ENCODE measurements at places on chromosomes 3 and 15.

DNA sequence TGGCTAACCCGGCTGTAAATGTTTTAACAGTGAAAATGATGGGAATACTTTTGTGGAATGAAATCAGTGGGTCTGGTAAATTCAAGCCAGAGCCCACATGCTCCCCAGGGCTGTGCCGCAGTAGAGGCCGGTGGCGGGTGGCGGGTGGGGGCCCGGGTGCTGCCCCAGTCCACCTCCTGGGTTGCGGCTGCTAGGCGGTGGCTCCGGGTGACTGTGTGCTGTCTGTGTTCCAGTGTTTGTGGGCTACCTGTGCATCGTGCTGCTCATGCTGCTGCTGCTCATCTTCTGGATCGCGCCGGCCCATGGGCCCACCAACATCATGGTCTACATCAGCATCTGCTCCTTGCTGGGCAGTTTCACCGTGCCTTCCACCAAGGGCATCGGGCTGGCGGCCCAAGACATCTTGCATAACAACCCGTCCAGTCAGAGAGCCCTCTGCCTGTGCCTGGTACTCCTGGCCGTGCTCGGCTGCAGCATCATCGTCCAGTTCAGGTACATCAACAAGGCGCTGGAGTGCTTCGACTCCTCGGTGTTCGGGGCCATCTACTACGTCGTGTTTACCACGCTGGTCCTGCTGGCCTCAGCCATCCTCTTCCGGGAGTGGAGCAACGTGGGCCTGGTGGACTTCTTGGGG is 14.9 kb upstream of the NIPA2 start:
- DNase-seq, result no peak

GRCh38 chr3:34882764-34883163 is 756.6 kb upstream of the ARPP21 start:
- peak; percentile 4 for DNase-seq

- no peak for DNase-seq
Measured at GRCh38 chr3:65575376-65575840, 463.3 kb downstream of the MAGI1 start.

DNA sequence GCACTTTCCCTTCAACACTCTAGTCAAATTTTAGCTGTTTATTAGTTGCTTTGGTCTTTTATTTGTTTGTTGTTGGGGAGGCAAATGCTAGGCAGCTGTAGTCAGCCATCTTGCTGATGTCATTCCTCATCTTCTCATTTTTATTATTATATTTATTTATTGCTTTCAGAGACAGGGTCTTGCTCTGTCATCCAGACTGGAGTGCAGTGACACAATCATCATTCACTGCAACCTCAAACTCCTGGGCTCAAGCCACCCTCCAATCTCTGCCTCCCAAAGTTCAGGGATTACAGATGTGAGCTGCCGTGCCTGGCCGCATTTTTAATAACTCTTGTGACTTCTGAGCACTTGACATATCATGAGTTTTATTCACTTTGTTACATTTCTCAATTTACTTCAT is 441.4 kb downstream of the DIPK2A start:
- DNase-seq, result no peak

- DNase-seq, result no peak
Measured at GRCh38 chr15:49370782-49371181, 52.3 kb upstream of the FGF7 start.

GRCh38 chr3:106593381-106593780 is 724.6 kb upstream of the CBLB start:
- no peak for DNase-seq

- DNase-seq, result no peak
Measured at GRCh38 chr3:22846566-22846965, 356.6 kb upstream of the UBE2E2 start.

GRCh38 chr15:75038231-75038630 is 14.8 kb downstream of the PPCDC start:
- no peak for DNase-seq

DNA sequence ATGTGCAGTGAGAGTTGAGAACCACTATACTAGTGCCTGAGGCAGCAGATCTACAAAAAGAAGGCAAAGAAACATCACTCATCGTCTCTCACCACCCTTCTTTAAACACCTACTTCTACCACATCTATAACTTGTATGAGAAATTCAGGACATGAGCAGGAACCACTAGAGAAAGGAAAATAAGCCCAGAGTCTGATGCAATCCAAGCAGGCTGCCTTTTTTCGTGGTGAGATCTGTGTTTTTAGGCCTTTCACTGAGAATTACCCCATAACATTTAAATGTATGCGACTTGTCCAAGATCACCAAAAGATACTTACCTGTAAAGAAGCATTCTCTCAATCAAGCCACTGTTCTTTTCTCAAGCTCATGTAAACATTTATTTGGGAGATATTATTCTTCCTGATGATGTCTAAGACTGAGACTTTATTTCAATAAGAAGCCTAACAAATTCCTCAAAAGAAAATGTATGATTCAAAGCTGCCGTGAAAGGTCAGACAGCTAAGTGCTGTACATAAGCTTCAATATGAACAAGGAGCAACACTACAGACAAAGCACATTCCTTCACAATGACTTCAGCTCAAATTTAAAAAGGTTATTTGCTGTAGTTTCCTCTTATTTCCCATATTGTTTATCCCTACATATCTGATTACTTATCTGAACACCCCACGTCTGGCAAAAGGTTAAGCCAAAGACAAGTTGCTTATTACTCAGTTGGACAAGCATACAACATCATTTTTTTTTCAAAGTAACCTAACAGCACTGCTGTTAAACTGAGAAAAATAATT is 16.5 kb downstream of the SPICE1 start:
- no peak for DNase-seq

DNA sequence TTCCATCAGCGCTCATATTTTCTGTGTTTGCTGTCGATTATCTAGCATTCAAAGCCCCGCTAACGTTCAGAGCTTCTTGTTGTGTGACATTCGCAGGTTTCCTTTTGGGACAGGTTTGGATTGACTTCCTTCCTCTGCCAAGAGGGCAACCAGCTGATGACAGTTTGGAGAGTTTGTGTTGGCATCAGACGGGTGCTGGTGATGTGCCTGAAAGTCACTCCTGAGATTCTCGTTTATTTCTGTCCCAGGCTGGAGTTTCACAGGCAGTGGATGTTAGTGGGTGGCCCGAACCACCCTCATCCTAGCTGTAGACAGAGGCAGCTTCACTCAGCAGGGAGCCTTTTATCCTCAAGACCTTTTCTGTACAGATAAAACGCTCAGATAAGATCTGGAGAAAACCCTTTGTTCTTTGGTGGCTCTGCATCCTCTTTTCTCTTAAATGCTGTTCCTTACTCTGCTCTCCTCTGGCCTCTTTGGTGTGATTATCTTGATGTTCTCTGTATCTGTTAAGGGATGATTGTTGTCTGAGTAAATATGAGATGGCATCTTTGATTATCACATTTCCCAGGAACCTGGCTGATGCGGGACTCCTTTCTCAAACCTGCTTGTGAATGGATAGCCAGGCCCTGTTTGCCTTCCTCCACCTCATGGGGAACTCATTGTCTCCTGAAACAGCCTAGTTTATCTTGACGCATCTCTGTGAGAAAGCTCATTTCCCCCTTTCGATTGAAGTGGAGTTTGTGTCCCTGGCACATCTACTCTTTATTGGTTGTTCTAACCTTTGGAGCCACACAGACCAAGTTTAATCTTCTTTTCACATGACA is 35.9 kb downstream of the CGNL1 start:
- no peak for DNase-seq

GRCh38 chr15:99110581-99111320 is 5.9 kb downstream of the SYNM start:
- DNase-seq, result no peak

DNA sequence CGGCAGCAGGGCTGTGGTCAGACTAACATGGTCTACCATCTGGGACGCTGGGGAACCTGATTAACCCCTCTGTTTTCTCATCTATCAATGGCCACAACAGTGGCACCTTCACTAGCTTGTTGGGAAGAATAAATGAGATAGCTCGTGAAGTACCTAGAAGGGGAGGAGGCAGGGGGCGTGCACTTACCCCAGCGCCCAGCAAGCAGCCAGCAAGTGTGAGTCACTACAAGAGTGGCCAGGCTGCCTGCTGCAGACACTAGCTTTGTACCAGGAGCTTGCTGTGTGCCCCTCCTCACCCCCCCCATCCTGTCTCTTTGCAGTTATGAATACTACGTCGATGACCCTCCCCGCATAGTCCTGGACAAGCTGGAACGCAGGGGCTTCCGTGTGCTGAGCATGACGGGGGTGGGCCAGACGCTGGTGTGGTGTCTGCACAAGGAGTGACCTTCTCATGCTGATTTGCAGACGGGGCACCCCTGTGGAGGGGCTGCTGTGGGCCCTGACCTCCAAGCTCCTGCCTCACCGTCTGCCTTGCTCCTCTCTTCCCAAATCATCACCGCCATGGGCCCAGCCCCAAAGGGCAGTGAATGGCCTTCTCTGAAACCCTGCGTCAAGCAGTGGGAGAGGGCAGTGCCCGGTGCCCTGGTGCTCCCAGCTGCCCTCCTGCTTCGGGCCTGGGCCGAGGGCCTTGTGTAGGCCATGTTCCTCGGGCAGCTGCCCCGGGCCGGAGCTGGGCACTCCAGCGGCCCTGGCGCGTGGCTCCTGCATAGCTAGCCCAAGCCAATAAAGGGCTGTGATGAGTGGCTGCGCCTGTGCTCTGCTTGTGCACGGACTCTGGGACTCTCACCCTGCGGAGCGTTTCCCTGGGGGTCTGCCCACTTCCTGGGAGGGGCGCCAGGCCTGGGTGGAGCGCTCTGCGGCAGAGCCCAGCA is 2.6 kb upstream of the C15orf62 start:
- DNase-seq, result no peak

DNA sequence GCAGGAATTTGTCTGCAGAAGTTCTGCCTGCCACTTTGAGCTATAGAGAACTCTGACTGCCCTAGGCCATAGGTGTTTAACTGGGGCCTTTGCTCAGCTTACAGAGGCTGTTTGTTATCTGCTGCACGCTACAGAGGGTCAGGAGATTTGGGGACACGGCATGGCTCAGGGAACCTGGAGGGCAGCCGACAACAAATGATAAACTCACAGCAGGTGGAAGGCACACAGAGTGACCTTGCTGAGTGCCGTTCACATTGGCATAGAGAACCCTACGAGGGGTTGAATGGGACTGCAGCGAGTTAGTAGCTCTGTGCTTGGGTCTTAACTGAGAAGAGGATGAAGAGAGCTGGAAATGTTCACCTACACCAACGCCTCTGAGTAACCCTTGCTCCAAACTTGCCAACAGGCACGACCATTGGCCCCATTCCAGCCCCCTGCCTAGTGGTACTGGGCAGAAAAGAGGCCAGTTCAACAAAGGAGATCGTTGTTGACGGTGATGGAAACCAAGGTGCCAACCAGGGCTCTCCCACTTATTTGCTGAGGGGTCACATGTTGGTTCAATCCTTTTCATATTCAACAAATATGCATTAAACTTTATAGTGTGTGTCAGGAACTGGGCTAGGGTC is 301.1 kb downstream of the NTRK3 start:
- no peak for DNase-seq

DNA sequence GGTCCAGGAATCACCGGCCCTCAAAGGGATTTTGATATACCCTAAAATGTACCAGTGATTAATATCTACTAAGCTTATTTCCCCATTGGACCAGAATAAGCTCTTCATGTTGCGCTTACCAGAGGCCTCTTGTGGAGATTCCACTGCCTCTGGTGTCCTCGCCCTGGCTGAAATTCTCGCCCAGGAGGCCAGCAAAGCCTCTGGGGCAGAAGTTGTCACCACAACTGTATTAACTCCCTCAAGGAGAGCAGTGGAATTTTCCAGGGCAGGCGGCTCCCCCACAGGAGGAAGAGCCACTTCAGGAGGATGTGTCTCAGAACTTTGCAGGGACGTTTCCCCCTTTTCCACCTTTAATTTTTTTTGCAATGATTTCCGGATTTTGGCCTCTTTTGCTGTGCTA is 6.9 kb downstream of the DPPA4 start:
- no peak for DNase-seq

GRCh38 chr15:85545752-85546151 is 165.3 kb downstream of the AKAP13 start:
- DNase-seq, result no peak

GRCh38 chr15:39922462-39923092 is 2.5 kb upstream of the GPR176 start:
- no peak for DNase-seq

GRCh38 chr3:171061749-171062148 is 35.2 kb upstream of the SLC2A2 start:
- no peak for DNase-seq

GRCh38 chr3:60855250-60855649 is 396.0 kb downstream of the FHIT start:
- no peak for DNase-seq

GRCh38 chr3:39531665-39532064 is 64.2 kb downstream of the MOBP start:
- no peak for DNase-seq

DNA sequence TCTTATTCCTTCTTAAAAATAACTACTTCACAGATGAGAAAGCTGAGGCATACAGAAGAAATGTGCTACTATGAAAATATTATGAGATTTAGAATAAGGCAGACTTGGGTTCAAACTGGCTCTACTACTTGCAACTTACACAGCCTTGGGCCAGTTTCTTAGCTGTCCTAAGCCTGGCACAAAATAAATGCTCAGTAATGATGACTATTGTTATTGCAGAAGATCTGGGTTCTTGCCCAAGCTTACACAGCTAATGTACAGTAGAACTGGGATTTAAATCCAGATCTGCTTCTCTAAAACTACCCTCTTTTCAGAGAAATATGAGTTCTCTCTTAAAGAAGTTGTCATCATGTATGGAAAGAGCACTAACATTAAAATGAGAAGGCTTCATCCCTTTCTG is 228.2 kb upstream of the TPRG1 start:
- no peak for DNase-seq

GRCh38 chr15:57418635-57419034 is 42.3 kb downstream of the CGNL1 start:
- DNase-seq, result no peak

DNA sequence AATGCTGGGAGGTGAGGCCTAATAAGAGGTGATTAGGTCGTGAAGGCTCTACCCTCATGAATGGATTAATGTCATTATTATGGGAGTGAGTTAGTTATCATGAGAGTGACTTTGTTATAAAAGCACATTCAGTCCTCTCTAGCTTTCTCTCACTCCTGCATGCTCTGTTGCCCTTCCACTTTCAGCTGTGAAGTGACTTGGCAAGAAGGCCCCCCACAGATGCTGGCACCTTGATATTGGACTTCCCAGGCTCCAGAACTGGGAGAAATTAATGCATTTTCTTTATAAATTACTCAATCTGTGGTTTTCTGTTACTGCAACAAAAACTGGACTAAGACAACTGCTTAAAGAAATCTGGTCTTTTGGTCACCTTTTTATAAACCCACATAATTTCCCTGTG is 144.3 kb downstream of the FBN1 start:
- no peak for DNase-seq

GRCh38 chr3:193212844-193213243 is 28.2 kb upstream of the PLAAT1 start:
- no peak for DNase-seq

GRCh38 chr15:91845720-91846119 is 7.8 kb upstream of the SLCO3A1 start:
- DNase-seq, result no peak
